ENCODE measurements at places on chromosomes 6 and 20.

- DNase-seq = no peak
Measured at GRCh38 chr20:4709261-4710105, 12.2 kb upstream of the PRND start.

- DNase-seq = no peak
Measured at GRCh38 chr20:20802328-20802727, 89.9 kb upstream of the RALGAPA2 start.

GRCh38 chr20:50366270-50367103 is 143.7 kb upstream of the PTPN1 start:
- DNase-seq = peak; percentile 65

GRCh38 chr6:3186974-3187382 is 29.6 kb upstream of the TUBB2A start:
- peak; percentile 48 for DNase-seq

DNA sequence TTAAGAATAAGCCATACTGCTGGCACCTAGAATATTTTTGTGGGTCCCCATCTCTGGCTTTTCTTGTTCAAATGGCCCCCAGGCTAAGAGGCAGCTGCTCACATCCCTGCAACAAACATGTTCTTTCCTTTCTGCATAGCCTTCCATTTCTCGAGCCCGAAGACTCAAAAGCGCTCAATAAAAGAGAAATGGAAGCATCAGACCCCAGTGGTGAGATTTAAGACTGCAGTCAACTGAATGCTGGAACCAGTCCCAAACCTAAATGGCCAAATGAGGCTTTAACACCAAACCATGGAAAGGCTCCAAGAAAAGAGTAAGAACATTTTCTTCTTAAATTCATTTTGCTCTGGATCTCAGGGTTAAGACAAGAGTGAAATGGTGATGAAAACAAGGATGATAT is 122.1 kb upstream of the TRAF3IP2 start:
- peak; percentile 45 for DNase-seq

DNA sequence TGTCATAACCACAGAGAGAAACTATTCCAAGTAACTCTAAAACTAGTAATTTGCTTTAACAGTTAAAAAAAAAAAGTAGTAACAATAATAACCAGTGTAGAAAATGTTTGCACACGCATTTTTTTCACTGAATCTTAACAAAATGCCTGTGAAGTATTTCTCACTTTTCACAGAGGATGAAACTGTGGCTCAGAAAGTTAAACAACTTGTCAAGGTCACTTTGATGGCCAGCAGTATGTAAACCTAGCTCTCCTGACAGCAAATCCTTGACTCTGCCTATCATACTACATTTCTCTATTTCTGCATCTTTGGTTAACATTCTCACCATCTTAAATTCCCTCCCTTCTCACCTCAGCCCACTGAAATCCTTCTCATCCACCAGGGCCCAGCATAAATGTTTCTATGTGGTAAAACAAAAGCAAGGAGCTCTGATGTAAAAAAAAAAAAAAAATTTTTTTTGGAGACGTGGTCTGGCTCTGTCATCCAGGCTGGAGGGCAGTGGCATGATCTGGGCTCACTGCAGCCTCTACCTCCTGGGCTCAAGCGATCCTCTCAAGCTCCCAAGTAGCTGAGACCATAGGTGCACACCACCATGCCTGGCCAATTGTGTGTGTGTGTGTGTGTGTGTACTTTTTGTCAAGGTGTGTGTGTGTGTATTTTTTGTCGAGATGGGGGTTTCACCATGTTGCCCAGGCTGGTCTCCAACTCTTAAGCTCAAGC is 26.1 kb upstream of the ZC3H12D start:
- no peak for DNase-seq

GRCh38 chr6:141719476-141719875 is 413.2 kb upstream of the GJE1 start:
- DNase-seq = no peak

DNA sequence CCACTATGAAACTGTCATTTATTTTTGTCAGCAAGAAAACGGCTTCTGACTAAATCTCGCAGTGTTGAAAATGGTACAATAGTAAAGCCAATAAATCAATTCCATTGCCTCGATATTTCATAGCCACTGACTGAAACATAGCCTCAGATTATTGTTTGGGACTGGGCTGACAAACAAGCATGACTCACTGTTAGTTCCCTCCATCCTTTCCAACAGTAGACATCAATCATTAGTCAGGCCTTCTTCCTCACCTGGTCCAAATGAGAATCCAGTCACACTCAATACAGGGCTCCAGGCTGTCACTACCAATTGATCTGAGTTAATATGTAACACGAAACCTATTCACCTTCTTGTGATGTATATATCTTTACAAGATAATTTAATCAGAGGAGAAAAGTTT is 66.1 kb downstream of the ADGRB3 start:
- no peak for DNase-seq

DNA sequence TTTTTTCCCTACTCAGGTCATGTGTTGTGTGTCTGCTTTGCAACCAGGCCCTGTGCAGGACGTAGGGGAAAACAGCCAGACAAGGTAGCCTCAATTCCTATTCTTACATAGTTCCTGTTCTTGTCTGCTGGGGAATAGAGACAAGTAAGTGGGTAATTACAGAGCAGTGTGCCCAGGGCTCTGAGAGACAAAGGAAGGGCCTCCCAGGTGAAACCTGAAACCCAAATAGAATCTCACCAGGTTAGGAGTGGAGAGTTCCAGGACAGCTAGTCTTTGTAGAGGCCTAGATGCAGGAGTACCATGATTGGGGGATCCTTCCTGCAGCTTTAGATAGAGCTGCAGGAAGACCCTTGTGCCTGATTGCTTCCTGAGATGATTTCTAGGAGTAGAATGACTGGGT is 48.4 kb downstream of the DHX35 start:
- no peak for DNase-seq

DNA sequence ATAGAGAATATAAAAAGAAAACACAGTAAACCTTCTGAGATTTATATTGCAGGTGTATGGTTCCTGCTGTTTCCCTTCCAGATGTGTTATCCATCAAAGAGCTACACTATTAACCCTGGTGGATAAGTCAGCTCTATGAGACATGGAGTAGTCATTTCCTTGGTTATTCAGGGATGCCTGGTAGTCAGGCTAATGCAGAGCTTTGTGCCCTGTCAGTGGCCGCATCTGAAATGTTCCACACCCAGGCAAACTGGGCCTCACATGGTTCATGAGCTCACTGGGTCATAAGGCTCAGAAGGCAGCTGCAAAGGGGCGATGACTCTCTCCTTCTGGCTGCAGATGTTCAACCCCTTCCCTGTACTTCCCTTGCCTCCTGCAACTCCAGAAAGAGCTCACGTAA is 473.6 kb downstream of the EPHA7 start:
- no peak for DNase-seq

DNA sequence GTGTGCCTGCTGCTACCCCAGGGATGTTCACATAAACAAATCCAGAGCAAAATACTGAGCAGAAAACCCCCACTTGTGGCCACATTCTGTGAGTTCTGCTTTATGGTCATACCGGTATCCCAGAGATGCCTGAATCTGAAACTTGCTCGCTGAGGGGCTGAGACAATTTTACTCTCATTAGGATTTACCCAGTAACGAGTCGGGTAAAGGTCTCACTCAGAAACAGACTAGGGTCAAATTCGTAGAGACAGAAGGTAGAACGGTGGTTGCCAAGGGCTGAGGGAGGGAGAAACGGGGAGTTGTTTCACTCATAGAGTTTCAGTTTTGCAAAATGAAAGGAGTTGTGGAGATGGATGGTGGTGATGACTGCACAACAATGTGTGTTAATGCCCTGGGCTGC is 45.4 kb upstream of the NKX2-2 start:
- DNase-seq = no peak

DNA sequence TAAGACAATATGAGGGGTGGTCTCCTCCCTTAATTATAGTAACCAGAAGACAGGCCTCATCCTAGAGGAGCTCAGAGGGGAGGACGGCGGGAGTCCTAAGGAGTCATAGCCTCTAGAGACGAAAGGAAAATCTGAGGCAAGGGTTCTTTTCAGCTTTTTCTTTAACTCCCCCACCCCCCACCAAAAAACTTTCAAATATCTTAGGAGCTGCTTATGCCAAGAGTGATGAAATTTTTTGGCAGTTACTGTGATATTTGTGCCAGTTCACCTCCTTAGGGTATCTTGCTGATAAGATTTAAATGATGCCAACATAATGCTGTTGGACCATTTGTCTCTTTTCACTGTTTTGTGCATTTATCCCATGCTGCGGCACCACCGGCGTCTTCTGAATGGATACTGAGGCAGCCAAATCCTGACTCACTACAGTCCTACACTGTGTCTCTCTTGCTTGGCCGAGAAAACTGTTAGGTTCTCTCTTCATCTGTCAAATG is 44.5 kb upstream of the DSE start:
- DNase-seq = no peak

- peak; percentile 71 for DNase-seq
Measured at GRCh38 chr20:43914311-43915210, at the start of gene TOX2. Gene TOX2, plus strand, starts transcription at chr20:43914852. Its CDS starts 40 bp downstream, at chr20:43914892.

GRCh38 chr6:56856036-56856580 is 98.8 kb upstream of the BEND6 start:
- DNase-seq = no peak

DNA sequence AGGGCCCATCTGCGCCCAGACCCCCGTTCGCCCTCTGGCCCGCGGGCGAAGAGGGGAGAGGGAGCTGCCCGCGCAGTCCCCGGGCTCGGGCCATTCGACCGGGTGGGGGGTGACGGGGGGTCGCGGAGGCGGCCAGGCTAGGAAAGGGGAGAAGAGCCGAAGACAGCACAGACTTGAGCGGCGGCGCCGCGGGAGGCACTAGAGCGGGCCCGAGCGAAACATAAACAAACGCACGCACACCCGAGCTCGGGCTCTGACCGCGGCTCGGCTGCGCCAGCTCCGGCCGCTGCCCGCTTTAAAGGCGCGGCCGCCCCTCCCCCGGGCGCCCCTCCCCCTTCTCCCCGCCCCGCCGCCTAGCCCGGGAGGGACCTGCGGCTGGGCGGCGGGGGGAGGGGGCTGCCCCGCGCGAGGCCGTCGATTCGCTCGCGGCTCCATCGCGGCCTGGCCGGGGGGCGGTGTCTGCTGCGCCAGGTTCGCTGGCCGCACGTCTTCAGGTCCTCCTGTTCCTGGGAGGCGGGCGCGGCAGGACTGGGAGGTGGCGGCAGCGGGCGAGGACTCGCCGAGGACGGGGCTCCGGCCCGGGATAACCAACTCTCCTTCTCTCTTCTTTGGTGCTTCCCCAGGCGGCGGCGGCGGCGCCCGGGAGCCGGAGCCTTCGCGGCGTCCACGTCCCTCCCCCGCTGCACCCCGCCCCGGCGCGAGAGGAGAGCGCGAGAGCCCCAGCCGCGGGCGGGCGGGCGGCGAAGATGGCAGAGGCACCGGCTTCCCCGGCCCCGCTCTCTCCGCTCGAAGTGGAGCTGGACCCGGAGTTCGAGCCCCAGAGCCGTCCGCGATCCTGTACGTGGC is at the start of gene FOXO3:
Gene FOXO3 (plus strand): TSS at position 455 of the 846 bp plus-strand sequence. CDS start 292 bp downstream, at position 747.
- DNase-seq = peak; percentile 93

GRCh38 chr6:159098636-159099106 is 53.9 kb upstream of the TAGAP start:
- peak; percentile 67 for DNase-seq

DNA sequence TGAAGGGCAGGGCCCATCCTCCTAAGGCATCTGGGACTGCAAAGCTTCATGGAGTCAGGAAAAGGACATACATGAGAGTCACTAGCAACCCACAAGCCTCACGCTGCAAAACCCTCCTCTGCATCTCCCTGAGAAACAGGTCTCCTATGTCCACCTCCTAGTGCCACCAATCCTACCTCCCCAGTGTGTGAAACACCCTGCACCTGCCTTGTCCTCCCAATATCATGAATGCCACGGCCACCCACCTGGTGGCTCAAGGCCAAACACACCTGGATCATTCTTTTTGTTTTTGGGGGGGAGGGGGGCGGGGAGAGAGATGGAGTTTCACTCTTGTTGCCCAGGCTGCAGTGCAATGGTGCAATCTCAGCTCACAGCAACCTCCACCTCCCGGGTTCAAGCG is 90.5 kb downstream of the ZMYND8 start:
- DNase-seq = no peak

DNA sequence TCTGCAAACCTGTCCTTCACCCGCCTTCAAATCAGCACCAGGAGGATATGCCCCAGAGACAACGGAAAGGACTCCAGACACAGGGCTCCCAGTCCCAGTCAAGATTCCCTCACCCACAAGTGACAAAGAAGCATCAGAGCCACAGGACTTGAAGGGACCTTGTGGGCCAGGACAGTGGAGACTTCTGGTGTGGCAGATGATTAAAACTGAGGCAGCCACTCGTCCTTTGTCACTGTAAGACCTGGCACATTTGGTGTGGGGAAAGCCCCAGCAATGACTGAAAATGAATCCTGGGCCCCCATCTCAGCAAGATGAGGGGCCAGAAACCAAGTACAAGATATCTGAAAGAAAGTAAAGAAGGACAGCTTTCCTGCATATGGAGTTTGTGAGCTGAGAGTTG is 15.6 kb upstream of the GMPR start:
- no peak for DNase-seq

DNA sequence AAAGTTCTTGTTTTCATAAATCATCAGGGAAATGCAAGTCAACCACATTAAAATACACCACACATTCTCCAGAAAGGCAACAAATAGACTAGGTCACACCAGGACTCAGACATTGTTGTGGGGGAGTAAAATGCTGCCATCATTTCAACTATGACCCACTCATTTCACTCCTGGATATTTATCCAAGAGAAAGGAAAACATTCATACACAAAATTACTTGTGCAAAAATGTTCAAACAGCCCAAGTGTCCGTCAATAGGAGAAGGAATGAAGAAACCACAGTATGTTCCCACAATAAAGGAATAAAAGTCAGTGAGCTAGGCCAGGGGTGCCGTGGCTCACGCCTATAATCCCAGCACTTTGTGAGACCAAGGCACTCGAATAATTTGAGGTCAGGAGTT is 81.5 kb upstream of the QKI start:
- DNase-seq = no peak

- no peak for DNase-seq
Measured at GRCh38 chr6:34383161-34383631, 9.3 kb downstream of the NUDT3 start.

GRCh38 chr6:30883685-30884520 is at the start of gene DDR1:
Gene DDR1, plus strand, starts transcription at chr6:30884519. Its CDS starts 4,211 bp downstream, at chr6:30888730.
- peak; percentile 90 for DNase-seq

DNA sequence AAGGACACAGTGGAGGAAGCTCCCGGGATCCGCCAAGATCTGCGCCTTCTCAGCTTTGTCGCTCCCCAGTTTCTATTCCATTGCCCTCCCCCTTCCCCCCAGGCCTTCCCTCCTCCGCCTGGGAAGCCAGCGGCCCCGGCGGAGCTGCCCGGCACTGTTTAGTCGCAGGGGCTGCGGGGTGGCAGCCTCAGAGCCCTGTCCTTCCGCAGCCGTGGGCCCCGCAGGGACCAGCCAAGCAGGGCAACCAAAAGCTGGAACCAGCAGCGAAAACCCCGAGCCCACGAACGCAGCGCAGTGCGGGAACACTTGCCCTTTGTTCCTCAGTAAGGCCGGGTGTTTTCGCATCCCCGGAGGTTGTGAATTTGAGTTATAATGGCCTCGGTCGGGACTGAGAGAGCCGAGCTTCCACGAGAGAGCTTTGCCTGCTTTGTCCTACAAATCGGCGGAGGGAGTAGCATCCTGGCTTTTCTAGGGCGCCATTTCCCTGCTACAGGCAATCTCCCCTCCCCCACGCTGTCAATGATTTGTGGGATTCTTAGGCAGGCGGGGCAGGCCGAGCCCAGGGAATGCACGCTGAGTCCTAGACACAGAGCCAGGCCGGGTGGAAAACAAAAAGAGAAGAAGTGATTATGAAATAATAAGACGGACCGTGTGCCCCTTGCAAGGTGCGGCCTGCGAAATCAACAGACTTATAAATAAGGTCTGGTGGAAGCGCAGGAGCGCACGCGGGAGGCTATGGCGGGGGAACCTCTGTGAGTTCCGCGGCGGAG is 4.0 kb upstream of the TUBB2B start:
- DNase-seq = peak; percentile 98
